ENCODE measurements at places on chromosomes 3 and 15. TPM values are rescaled to one million over a fixed set of nuclear protein-coding genes. Genes with fewer than 3 reads are reported as not detected.

GRIP2 gene
- 0.09 TPM for total RNA-seq

AP3B2 gene
- total RNA-seq, result 0.79 TPM

RTP1 gene
- not detected for total RNA-seq

ZCWPW2 gene
- 1.1 TPM for total RNA-seq

NTRK3 gene
- total RNA-seq, result not detected

MEGF11 gene
- not detected for total RNA-seq

NR1I2 gene
- total RNA-seq, result under 0.01 TPM

KNL1 gene
- 1.7 TPM for total RNA-seq
